ENCODE measurements at places on chromosomes 4 and X.

DNA sequence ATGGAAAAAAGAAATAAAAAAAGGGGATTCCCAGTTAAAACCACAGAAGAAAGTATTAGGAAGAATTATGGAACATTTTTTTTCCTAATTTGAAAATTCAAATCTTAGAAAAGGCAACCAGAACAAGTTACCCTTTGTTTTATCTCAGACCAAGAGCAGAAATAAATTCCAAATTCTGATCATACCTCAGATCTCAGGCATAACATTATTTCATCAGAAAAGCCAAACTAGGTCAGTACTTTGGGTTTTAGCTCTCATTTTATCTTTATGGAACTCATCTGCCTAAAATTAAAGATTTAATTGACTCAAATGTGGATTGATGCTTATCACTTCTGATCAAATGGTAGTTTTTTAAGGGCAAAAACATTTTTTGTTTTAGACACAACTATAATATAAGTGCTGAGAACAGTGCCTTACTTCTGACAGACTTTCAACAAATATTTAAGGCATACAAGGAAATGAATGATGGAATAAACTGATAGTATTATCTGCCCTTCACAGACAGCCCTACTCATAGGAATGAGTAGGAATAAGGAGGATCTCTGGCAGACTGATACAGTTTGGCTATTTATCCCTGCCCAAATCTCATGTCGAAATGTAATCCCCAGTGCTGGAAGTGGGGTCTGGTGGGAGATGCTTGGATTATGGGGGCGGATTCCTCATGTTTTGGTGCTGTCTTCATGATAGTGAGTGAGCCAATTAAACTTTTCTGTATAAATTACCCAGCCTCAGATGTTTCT lies 245.3 kb upstream of the PITX2 start:
- DNase-seq: no peak

GRCh38 chr4:37317104-37317643 lies 72.6 kb downstream of the NWD2 start:
- DNase-seq: no peak

DNA sequence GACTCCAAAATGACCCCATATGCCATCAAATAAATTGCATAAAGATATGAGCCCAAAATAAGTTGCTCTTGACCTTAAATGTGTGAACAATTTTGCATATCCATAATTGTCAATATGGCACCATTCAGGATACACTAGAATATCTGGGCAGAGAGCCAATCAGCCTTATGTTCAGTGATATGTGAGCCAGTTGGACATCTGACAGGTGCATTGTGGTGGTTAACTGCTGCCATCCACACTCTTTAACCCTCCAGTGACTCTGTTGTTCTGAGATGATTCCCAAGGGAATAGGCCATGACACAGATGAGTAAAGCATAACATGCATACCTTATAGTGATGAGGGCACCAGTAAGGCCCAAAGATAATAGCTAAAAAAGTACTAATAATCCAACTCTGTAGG lies 500.1 kb downstream of the PCDH18 start:
- DNase-seq: no peak

- DNase-seq: no peak
These were observed 113.0 kb downstream of the PRDM5 start for GRCh38 chr4:120809518-120809917.

- DNase-seq: no peak
These were observed 125.0 kb upstream of the EDNRA start for GRCh38 chr4:147355847-147356246.

DNA sequence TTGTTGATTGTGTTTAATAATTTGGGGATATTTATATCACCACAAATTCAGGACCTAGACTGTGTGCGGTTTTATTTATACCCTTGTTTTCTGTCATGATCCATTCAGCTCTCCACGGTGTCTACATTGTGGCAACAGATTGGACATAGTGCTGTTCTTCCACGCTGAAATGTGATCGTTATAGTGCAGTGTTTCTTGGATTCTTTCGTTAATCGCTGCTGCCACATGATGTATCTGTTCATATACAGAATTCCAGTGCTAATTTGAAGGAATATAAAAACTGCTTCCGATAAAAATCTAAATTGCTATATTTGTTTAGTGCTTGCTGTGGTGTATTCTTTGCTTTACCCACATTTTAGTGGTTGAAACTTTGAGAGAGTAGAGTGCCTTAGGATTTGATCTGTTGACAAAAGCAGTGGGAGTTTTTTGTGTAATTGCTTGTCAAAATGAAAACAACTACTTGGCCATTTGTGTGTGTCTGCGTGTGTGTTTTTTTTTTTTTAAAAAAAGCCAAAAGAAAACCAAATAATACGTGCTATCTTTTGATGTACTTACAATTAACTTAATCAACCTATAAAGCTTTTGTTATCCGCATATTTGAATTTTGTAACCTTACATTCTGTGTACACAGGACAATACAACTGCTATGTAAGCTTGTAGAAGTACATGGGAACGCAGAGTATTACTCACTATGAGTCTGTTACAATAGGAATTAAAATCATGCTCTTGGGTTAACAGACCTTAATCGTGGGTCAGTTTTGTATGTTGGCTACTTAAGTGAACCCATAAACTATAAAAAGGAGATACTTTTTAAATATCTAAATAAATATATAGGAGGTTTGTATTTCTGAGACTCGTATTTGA lies 353.3 kb downstream of the ARHGAP24 start:
- DNase-seq: no peak

- no peak for DNase-seq
These were observed 478.5 kb upstream of the PCDH10 start for GRCh38 chr4:132670557-132670956.

DNA sequence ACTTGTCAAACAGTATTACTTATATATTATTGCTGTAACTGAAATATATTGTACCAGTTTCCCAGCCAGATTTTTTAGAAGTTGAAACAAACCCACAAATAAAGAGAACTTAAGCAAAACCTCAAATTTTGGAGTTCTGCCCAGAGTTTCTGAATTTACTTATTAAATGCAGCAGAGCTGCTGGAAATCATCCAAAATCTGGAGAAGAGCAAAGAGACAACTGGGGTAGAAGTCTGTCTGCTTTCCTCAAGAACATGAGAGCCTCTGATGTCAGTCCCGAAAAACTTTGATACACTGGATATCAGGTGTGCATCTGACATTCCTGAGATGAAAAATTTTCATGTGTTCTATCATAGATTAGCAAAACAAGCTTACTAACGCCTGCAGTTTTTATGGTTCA lies 325.9 kb downstream of the NR3C2 start:
- no peak for DNase-seq

DNA sequence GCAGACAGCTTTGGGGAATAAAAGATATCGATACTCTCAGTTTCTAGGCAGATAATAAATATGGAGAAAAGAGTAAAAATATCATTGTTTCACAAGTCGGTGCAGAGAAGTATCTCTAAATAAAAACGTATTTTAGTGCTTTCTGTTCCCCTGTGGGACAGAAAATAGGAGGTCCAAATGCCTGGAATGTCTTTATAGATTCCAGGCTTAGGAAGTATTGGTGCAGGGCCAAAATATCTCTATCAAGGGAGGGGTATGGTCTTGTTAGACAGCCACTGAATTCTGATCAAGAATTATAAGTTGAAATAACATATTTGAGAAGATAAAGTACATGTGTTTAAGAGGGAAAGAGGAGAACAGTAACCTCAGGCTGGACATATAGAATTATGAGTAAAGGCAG lies 596.4 kb downstream of the PCDH18 start:
- no peak for DNase-seq

DNA sequence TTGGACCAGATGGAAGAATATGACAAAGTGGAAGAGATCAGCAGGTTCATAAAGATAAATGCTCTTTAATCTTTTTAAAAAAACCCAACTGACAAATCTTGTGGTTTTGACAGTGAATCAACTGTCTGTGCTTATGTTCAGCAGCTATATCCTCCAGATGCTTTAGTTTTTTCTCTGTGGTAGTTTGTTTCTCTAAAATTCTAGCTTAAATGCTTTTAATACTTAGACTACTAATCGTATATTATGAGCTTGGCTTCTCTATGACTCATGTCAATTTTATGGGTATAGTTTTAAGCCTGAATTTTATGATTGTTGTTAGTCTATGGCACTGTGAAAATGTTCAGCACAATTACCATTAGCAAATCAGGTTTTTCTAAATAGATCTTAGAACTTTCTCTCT lies 12.9 kb downstream of the HHIP start:
- DNase-seq: no peak

DNA sequence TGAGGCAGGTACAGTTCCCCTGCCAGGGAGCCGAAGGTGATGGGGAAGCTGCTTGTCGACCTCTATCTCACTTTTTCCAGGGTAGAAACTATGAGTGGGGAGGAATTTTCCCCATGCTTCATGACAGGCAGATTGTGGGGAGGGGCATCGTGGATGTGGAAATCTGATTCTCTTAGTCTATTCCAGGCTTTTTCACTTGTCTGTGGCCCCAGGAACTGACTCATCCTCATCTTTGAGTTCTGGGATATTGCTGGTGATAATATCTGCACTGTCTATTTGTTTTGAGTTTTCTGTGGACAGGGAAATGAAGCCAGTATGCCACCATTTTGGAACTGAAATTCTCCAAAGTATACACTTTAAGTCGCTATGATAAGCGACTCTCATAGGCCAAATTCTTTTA lies 7.6 kb upstream of the TLR2 start:
- DNase-seq: no peak

DNA sequence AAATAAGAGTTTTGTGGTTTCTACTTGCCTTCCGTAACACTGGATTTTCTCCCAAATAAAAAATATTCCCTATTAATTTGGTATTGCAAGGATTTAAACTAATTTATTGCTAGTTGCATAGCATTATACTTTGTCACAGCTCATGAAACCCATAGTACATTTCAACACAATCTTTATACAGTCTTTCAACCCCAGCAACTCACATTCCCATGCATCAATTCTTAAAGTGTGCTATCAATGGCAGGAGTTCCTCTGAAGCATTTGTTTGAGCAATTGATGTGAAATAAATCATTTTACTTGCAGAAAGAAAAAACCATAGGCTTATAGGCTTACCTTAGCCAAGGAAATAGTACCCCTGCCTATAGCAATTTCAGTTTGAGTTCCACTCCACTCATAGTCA lies 251.9 kb downstream of the PAPSS1 start:
- DNase-seq: no peak

- no peak for DNase-seq
These were observed at the start of gene PRDM8 for GRCh38 chr4:80196922-80197573. PRDM8 (plus strand) TSS chr4:80197503; CDS start chr4:80200081, 2,578 bp downstream.

DNA sequence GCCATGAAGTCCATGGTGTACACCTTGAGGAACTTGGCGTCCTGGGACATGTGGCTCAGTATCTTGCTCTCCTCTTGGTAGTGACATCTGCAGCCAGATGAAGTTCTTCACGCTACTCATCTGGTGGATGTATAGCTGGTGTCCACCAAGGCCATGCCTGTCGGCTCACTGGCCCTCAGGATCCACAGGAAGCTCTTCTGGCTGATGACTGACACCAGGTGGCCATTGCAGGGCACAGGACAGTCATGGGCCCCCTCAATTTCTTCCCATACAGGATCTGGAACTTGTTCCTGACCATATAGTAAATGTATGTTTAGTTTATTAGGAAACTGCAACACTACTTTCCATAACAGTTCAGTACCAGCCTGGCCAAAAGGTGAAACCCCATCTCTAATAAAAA lies 10.3 kb upstream of the CLCN5 start:
- DNase-seq: no peak

GRCh38 chr4:185467101-185467500 lies 4.4 kb downstream of the CCDC110 start:
- DNase-seq: no peak

DNA sequence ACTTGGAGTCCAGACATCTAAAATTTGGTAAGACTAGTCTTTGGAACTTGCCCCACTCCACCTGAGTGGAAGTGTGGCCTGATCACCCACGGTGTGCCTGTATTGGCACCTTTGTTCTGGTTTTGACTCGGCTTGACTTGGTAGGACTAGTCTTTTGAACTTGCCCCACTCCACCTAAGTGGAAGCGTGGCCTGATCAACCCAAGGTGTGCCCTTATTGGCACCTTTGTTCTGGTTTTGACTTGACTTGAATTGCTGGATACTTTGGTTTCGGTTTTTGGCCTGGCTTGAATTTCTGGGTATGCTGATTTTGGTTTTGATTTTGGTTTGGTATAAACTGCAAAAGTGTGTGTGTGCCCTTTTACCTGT lies 44.7 kb upstream of the UGT2B7 start:
- no peak for DNase-seq

- no peak for DNase-seq
These were observed 1.9 kb upstream of the TMSB4X start for GRCh38 chrX:12972878-12973560.

DNA sequence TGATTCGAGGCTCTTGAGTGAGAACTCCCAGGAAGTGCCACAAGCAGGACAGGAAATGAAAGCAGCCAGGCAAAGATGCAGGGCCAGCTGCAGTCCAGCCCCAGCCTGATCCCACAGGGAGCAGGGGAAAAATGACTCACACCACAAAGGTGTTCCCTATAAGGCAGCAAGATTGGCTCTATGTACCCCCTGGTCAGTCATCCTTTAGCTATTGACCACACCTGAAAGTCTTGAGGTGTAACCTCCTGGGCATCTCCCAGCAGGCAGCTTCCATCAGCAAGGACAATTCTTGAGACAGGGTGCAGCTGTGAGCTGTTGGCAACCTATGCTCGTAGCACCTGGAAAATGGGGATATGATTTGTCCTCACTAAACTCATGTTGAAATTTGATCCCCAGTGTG lies 27.9 kb upstream of the EXOC1L start:
- no peak for DNase-seq

DNA sequence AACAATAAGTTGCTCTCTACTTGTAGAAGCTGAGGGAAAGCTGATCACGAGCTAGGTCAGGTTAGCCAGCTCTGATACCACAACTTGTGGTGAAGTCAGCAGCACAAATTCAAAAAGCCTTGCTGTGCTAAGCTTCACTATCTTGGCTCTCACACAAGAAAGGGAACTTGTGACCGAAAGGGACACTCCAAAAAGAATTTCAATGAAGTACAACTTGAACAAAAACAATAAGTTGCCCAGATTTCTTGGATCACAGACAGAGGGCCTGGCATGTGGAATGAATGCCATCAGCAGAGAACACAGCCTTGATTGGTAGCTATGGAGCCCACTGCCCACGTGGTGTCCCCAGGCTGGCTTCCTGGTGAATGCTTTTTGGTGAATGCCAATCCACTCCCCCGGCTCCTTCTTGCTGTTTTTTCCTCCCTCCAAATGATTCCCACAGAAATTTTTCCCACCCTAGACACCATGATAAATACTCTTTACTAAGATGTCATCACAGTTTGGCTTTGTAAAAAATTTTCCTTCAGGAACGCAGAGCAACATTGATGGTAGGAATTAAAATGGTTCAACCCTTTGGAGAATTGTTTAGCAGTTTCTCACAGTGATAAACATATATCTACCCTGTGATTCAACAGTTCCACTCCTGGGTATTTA lies 82.6 kb downstream of the ANXA3 start:
- DNase-seq: no peak

GRCh38 chrX:133574716-133575115 lies 159.4 kb upstream of the GPC4 start:
- DNase-seq: no peak
